ENCODE measurements at places on chromosomes 3 and 15. TPM values are rescaled to one million over a fixed set of nuclear protein-coding genes. Genes with fewer than 3 reads are reported as not detected.

- DNase-seq = no peak
Observed at GRCh38 chr3:72223116-72223515, 438.2 kb upstream of the PROK2 start.

DNA sequence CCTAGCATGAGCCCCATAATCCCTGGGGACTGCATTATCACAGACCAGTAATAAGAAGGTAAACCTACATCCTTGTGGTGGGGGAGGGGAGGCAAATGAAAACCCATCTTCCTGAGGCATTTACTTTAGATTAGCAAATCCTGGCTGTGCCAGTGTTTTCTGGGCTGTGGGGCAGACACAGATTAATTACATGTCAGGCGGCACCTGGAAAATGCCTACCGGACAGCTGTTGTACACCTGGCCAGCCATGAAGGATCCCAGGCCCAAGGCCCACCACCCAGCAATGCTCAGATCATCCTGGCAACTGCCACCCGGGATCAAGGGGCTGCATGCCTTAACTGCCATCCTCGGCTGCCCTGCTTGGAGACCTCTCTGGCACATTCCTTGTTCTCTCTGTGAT is 59.1 kb upstream of the RASA2 start:
- DNase-seq = no peak

- no peak for DNase-seq
Observed at GRCh38 chr15:89885611-89886010, 8.2 kb downstream of the AP3S2 start.

DNA sequence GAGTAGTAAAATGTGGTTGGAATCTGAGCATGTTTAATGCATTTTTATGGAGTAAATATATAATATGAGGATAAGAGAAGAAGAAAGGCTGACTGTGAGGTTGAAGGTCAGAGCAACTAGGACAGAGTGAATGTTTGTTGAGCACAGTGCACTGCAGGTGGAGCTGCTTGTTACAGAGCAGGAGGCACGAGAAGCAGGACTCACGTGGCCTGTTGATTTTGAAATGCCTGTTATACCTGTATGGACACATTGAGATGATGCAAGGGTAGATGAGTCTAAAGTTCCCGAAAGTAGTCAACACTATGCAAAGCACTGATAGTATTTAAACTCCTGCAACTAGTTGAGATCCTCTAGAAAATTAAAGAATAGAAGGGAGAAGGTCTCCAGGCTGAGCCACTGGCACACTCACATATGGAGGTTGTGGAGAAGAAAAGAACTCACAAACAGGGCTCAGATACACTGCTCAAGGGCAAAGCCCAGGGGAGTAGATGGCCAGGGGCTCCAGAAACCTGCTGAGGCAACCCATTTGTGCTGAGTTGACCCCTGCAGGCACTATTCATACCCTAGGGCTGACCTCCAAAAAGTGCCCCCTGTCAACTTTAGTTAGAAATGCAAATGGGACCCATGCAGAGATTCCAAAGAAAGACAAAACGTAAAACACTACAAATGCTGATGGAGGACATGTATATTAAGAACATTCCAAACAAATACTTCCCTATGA is 541.5 kb downstream of the GABRG3 start:
- DNase-seq = no peak

DNA sequence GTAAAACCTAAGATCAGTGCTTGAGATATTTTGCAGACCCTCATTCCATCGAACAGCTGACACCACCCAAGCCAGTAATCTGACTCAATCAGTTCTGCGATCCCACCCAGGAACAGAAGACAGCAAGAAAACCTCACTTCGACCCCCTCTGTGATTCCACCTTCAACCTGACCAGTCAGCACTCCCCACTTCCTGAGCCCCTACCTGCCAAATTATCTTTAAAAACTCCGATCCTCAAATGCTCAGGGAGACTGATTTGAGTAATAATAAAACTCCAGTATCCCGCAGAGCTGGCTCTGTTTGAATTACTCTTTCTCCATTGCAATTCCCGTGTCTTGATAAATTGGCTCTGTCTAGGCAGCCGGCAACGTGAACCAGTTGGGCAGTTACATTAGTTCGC is 25.7 kb upstream of the CLDN16 start:
- no peak for DNase-seq

GOLGA8J gene
- total RNA-seq = 0.38 TPM

GRCh38 chr3:193928354-193929209 is 207.4 kb upstream of the HES1 start:
- DNase-seq = no peak

DNA sequence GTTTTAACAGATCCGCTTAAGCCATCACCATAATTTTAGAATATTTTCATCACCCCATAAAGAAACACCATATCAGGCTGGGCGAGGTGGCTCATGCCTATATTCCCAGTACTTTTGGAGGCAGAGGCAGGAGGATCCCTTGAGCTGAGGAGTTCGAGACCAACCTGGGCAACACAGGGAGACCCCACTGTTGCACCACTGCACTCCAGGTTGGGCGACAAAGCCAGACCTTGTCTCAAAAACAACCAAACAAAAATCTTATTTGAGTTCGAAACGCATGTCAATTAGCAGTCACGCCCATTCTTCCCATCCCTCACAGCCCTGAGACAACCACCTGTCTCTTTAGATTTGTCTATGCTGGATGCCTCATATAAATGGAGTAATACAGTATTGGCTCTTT is 119.9 kb downstream of the KLF13 start:
- DNase-seq = no peak

CKMT1A gene
- total RNA-seq = 0.32 TPM

AGBL1 gene
- not detected for total RNA-seq
